ENCODE measurements at places on chromosomes 12 and 14.

DNA sequence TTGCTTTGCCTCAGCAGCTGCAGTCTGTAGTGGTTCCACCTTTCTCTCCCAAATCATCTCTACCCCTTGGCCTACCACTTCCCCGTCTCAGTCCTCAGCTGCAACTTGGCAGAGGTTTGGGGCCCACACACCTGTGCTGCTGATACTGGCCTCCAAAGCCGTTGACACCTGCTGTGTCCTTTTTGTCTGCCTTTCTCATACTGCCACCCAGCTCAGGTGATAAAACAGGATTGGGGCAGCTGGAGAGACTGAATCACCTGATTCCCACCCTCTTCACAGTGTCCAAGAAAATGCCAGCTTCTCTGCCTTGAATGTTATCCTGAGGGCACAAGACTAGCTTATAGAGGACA, 103.7 kb downstream of the ETV6 start:
- DNase-seq, result no peak

- DNase-seq, result no peak
Measured at GRCh38 chr12:44117337-44117736, 281.5 kb downstream of the TMEM117 start.

- DNase-seq, result no peak
Measured at GRCh38 chr12:44523828-44524227, 352.3 kb downstream of the NELL2 start.

DNA sequence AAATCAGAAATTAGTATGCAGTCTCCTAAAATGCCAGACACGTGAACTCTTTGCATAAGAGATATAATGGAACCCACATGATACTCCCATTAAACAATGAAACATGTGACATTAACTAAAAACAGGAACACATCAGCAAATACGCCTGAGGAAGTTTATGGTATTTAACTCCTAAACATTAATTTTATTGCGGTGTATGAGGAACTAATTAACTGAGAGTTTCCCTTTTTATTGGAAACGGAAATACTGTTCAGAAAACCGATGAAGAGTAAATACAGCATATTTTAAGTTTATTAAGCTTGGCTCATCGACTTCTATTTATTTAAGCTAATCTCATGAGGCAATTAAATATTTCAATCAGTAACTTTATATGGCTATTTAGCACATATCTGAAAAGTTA, 290.3 kb downstream of the SOX5 start:
- DNase-seq, result peak; percentile 12

DNA sequence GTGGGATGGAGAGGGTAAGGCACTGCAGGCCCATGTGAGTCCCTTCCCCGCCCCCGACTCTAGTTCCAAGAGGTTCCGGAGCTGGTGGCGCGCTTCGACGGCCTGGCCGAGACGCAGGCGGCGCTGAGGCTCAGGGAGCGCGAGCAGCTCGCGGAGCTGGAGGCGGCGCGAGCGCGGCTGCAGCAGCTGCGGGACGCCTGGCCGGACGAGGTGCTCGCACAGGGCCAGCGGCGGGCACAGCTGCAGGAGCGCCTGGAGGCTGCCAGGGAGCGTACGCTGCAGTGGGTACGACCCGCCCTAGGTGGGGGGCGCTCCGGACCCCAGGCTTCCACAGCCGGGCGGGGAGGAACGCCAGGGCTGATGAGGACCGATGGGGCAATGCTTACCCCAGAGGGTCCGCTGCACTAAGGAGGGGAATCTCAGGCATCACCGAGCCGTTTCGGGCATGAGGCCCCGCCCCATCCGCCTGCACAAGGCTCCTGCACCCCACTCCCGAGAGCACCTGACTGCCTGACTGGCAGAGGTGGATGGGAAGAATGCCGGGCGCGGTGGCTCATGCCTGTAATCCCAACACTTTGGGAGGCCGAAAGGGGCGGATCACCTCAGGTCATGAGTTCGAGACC, 4.9 kb downstream of the CFAP73 start:
- DNase-seq, result no peak

GRCh38 chr14:57464008-57464730, 29.5 kb downstream of the CCDC198 start:
- no peak for DNase-seq

- DNase-seq, result no peak
Measured at GRCh38 chr14:30357791-30358190, 201.2 kb upstream of the G2E3 start.

- DNase-seq, result no peak
Measured at GRCh38 chr14:100874051-100874410, 29.5 kb downstream of the RTL1 start.

GRCh38 chr14:76977793-76978720, 50.5 kb downstream of the IRF2BPL start:
- DNase-seq, result no peak

DNA sequence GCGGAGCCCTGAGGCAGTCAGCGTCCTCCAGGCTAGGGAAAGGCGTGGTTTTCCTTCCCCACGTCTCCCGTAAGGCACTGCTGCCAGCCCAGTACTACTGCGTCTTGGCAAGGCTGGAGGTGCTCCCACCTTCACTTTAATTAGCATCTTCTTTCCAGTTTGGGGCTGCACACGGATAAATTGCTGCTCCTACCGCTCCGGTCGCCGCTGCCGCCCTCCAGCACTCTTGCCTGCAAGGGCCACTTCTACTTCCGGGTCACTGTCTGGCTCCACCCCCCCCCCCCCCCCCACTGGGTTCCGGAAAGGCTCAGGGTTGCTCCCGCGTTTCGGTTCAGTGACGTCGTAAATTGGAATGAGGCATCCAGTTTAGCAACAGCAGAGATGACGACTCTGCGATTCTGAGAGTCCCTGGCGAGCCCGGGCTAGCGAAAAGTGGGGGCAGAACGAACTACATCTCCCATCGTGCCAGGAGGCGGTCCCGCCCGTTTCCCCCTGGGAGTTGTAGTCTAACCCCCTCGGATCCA, at the start of gene NEDD8:
Gene NEDD8, minus strand, starts transcription at position 247 of the 524 bp plus-strand sequence. Its CDS starts 100 bp downstream, at position 147.
- peak; percentile 79 for DNase-seq

GRCh38 chr12:94149119-94149780, 873 bp downstream of the PLXNC1 start:
- no peak for DNase-seq

GRCh38 chr14:82511399-82511798, 977.7 kb upstream of the SEL1L start:
- no peak for DNase-seq

DNA sequence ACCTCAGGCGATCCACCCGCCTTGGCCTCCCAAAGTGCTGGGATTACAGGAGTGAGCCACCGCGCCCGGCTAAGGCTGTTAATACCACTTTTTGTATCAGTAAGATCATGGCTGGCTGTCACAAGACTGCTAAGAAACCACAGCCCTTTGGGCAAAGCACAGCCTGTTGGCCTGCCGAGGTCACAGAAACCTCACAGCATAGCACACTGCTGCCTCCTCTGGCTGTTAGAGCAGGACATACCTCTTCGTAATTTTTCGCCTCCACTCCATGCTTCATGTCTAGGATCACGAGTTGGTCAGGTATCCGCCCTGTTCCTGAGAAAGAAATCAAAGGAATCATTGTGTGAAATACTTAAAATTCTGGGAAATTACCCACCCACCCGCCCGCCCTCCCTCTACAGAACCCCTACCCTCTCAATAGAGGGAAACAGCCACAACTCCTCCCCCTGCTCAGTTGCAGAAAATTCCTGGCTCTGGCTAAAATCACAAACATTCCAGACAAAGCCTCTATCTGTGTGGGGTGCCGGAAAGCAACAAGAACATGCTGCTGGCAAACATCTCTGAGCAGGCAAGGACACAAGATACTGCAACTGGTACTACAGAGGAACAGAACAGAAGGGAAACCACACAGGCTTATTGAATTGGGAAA, 20.7 kb upstream of the NEK9 start:
- DNase-seq, result no peak

GRCh38 chr12:115886666-115887065, 390.8 kb downstream of the MED13L start:
- DNase-seq, result no peak

DNA sequence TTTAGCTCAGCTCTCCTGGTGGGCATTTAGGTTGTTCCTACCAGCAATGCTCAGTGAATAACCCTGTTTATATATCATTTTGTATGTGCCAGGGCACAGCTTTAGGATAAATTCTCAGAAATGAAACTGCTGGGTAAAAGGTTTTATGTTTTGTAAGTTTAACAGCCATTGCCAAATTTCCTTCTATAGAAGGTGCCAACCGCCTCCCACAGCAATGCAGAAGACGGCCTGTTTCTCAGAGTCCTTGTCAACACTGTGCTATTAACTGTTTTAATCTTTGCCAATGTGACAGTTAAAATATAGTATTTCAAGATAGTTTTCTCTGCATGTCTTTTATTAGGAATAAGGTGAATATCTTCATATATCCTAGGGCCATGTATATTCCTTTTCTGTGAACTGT, 65.0 kb downstream of the PPP1R13B start:
- no peak for DNase-seq

GRCh38 chr14:90760591-90761316, 55.5 kb downstream of the TTC7B start:
- DNase-seq, result no peak

DNA sequence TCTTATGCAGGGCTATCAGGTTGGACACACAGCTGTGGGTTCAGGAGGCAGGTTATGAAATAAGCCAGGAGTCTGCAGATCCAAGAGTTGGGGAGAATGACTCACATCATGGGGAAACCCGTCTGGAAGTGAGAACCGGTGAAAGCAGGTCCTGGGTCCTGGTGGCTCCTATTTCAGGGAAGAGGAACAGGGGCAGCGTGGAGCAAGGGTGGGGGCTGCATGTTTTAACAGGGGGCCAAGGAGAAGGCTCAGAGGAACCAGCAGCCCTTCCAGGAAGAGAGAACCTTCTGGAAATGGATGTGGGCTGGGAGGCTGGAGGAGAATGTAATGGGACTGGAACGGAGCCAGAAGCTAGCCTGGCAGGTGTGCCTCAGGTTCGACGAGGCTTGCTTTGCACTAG, 7.8 kb upstream of the KRT74 start:
- no peak for DNase-seq

DNA sequence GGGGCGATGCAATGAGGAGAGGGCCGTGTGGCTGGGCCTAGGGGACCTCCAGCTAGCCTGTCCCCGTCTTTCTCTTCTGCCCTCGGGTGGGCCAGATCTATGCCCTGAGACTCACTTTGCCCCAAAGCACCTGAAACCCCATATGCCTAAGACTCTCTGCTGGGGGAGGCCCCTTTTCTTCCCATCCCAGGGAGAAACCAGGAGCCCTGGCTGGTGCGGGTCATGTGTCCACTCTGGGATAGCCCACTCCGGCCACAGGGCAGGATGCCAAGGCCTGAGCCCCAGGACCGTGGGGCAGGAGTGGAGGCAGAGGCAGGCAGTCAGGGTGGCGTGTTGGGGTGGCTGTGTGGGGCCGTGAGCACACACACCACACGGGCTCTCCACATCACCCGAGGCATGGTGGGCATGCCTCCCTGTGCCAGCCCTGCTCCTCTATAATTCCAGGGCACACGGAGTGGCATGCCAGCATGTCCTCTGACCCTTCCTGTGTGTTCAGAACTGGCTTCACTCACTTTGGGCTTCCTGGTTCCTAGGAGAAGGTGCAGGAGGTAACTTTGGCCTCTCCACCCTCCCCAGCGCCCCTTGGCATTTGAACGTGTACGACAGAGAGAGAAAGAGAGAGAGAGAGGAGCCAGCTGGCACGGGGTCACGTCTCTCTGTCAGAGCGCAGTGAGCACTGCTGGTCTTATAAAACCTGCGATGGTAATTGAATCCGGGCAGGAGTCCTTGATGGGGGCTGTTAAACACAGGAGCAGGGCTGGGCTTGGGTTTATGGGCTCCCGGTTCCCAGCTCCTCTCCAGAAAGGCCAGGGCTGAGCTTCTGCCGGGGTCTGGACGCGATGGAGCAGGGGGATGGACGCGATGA, 144.2 kb downstream of the KIF26A start:
- no peak for DNase-seq

DNA sequence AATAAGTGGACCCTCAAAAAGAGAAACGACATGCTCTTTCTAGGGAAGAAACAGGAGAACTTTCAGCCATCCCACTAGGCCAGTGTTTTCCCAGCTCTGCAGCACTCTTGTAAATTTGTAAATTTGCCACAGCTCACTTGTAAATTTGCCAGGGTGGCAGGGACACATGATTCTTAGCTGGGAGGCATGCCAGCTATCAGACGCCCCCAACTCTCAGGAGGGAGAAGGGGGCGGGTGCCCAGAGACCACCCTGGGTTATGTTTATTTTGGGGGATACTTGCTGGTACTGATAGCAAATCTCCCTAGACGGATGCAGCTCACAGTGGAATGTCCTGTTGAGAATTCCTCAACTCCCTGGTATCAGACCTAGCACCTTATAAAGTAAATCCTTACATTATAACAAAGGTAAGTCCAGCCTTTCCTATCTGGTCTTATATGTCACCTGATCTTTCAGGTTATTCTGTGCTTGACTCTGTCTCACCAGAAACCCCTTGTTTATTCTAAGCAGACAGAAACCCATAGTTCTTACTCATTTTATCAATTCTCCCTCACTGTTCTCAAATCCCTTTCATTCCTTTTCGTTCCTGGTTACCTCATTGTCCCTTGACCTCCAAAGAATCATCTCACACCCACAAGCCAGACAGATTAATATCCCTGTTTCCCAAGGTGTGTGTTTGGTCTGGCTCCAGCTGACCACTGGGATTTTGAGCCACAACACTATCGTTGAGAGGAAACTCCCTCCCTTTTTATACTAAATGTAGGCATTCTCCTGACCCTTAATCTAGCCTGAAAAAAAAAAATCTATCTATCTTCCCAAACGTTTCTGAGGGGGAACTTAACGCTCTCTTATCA, 69.3 kb upstream of the HMGA2 start:
- no peak for DNase-seq

- no peak for DNase-seq
Measured at GRCh38 chr12:4268329-4269181, 5.0 kb upstream of the CCND2 start.

- no peak for DNase-seq
Measured at GRCh38 chr12:108928695-108929094, 48.8 kb downstream of the DAO start.

- DNase-seq, result no peak
Measured at GRCh38 chr12:45303945-45304344, 88.0 kb downstream of the ANO6 start.

DNA sequence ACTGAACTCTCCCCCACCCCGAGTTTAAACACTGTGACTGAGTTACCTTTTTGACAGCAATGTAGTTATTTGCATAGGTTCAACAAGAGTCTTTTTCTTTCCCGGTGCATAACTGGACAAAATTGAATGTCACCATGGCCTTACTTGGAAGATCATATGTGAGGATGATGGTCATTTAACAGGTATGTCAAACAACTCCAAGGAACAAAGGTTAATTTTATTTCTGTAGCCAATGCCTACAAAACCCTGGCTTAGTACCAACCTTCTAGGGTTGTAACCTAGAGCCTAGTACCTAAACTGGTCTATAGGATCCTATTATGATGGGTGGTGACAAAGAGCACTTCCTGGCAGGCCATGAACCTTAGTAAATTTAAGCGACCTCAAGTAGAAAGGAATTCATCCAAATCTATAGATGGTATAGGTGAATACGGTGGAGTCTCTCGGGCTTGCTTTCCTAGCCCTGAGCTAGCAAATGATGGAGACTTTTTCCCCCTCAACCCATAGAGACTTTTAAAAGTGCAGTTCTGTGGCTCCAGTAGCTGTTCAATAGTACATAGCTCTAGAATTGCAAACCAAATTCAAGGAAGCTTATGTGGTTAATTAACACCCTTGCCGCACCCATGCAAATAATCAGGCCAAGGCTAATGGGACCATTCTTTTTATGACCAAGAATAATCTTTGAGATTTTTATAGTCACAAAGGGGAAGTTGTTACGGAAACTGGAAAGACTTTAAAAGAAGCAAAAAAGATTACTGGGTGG, 89.0 kb downstream of the SLC38A1 start:
- DNase-seq, result no peak

Data from BJ (cell line).